ENCODE measurements at places on chromosomes 6 and 20.

DNA sequence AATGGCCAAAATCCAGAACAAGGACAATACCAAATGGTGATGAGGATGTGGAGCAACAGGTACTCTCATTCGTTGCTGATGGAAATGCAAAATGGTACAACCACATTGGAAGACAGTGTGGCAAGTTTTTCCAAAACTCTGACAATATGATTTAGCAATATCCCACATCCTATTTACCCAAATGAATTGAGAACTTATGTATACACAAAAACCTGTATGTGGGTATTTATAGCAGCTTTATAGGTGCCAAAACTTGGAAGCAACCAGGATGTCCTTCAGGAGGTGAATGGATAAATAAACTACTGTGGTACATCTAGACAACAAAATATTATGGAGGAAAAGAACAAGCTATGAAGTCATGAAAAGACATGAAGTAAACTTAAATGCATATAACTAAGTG, 156.5 kb downstream of the TFAP2A start:
- no peak for DNase-seq

GRCh38 chr20:44962483-44962882, 2.3 kb upstream of the TOMM34 start:
- no peak for DNase-seq

DNA sequence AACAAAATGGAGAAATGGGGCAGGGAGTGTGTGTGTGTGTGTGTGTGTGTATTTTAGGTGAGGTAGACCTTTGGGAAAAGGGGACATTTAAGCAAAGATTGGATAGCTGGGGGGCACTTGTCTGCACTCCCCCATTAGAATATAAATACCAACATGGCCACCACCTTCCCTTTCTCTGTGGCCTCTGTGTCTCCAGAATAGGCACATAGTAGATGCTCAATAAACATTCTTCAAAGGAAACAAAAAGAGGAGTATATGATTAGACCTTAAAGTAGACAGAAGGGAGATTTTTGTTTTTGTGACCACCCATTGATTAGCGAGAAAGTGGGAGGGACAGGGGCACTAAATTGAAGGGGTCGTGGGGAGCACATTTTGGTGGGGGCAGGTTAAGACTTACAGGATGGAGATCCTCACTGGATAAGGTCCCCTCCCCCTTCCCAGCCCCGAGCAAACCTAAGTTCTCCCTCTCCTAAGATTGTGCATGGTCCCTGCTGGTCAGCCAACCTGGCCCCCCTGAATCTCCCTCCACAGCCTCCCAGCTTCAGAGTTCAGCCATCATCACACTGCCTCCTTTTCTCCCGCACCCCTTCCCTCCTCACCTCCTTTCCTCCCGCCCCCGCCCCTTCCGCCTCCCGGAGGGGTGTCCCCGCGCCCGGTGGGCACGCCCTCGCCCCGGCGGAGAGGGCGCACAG, 514 bp upstream of the TSHZ2 start:
- no peak for DNase-seq

DNA sequence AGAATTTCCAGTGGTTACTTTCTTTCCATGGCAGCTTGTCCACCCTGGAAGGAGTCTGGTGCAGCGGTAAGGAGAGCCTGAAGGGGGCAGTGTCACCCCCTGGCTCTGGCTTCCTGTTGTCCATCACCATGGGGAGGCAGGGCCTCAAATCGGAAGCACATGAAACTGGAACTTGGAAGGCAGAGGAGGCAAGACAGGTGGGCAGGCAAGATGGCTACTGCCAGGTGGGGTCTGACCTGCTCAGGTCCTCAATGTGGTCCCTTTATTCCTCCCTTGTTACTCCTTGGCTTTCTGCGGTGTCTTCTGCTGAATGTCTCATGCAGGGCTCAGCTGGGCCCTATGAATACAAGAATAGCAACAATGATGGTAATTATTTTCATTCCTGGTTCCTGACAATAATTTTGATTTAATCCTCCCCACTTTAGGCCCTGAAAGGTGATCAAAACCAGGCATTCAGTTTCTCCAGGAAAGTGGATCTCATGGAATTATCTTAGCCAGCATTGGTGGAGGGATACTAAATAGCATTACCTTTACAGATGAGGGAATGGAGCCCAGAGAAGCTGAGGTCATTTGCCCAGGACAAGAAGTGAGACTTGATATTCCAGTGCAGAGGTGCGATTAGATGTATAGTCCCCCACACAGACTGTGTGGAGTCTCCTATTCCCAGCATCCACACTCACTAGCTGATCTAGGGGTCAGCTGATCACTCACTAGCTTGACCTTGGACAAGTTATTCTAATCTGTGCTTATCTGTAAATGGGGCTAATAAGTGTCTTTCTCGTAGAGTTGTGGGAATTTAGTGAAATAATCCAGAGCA, 17.6 kb upstream of the SNAI1 start:
- peak; percentile 63 for DNase-seq

- DNase-seq: peak; percentile 2
Observed at GRCh38 chr6:139801571-139802321, 427.3 kb upstream of the CITED2 start.

GRCh38 chr6:5492356-5492755, 231.0 kb downstream of the FARS2 start:
- no peak for DNase-seq
